Stimulated activated CD8-positive, alpha-beta memory T cell treated with anti-CD3 and anti-CD28 coated beads, Interleukin-4, amount 100 ng/mL, for 1 hour (primary cell): ENCODE measurements at places on chromosomes 5 and 9.

DNA sequence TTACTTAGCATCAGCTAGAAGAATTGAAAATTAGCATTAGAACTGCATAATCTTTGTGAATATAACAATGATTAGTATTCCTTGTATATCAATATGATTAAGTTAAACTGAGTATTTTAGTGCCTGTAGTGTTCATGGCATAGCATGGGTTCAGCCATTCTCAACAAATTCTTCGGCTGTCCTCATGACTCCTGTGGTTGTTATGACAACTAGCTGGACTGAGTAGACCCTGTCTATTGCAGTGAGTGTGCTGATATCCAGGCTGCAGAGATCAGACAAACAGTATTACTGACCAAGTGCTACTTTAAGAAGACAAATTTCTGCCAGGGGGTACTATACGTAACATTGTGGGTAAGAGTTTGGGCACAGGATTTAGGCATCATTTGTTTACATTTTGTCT lies 125.9 kb downstream of the NUDT12 start:
- no peak for DNase-seq

DNA sequence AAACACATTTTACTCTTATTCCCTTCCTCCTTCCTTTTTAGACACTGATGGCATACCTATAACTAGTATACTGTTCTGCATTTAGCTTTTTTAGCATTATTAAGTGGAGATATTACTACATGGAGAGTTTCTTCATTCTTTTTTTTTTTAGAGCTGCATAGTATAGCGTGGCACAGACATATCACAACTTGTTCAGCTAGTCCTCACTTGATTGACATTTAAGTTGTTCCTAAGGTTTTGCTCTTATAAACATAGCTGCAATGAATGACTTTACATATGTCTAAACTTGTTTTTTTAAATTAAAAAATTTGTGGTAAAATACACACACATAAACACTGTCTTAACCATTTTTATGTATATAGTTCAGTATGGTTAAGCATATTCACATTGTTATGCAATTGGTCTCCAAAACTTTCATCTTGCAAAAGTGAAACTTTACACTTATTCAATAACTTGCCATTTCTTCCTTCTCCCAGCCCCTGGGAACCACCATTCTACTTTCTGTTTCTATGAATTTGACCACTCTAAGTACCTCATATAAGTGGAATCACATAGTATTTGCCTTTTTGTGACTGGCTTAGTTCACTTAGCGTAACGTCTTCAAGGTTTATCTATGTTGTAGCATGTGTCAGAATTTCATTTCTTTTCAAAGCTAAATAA lies 48.7 kb downstream of the ANKDD1B start:
- no peak for DNase-seq

DNA sequence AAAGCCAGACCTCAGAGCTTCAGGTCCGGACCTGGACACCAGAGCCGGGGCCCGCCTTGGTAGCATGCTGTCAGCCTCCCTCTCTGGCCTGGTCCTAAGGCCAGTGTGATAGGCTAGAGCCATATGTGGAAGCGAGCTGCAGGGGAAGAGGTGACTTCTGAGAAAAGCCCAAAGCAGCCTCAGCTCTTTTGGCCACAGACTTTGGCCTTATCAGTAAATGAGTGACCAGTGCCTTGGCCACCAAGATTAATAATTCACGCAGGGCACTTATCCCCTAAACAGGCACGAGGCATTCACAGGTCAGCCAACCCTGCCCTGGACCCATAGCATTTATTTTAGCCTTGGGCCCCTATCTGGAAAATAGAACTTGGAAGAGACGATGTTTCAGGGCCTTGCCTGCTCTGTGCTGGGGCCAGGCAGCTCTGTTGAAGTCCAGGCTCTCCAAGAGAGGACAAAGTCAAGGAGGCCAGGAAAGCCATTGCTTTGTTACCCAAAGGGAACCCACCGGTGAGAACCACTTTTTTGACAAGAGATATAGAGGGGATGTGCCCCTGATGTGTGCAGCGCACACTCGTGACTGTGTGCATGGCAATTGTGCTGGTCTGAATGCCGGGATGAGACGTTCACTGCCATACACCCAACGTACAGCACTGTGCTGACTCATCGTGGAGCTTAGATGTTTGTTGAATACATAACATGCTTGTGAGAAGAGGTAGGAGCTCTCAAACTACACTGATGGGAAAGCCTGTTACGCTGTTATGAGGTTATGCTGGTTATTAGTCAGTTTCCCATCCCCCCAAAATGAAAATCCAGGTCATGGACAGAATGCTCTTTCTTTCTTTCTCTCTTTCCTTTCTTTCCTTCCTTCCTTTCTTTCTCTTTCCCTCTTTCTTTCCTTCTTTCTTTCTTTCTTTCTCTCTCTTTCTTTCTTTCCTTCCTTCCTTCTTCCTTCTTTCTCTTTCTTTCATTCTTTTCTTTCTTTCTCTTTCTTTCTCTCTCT lies 5.0 kb upstream of the SLC34A1 start:
- DNase-seq: no peak

DNA sequence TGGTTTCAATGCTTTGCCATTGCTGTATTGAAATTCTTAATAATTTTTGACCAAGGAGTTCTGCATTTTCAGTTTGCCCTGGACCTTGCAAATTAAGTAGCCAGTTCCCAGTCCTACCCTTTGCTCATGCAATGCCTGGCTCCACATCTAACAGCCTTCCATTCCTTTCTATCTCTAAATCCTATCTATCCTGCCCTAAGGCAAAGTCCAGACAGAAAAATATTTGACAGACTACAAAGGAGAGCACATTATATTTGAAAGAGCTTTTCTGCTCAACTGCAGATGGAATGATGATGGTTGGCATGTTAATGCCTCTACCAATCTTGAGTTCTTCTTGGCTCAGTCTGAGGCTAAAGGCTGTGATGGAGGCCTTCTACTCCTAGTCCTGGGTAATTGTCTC lies 15.5 kb downstream of the SLC22A4 start:
- DNase-seq: no peak

- no peak for DNase-seq
Observed at GRCh38 chr5:2193542-2194235, 311.0 kb upstream of the IRX4 start.

DNA sequence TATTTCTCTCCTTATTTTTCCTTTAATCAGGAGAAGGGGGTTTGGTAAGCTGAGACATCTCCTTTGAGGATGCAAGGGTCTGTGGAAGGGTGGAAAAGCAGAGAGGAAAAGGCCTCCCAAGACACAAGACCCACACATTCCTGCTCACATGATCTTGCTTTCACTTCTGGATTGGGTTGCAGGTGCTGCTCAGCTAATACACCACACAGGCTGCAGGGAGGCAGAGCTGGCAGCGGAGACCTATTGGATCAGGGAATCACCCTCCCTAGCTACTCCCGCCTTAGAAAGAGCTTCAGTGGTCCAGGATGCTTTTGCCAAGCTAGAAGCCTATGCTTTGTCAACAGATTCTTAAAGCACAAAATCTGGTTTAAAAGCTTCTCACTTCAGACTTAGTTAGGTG lies 87.6 kb upstream of the IL33 start:
- no peak for DNase-seq

GRCh38 chr5:57346328-57346727 lies 136.3 kb downstream of the ACTBL2 start:
- no peak for DNase-seq

GRCh38 chr5:99600952-99601351 lies 672.1 kb upstream of the CHD1 start:
- no peak for DNase-seq

DNA sequence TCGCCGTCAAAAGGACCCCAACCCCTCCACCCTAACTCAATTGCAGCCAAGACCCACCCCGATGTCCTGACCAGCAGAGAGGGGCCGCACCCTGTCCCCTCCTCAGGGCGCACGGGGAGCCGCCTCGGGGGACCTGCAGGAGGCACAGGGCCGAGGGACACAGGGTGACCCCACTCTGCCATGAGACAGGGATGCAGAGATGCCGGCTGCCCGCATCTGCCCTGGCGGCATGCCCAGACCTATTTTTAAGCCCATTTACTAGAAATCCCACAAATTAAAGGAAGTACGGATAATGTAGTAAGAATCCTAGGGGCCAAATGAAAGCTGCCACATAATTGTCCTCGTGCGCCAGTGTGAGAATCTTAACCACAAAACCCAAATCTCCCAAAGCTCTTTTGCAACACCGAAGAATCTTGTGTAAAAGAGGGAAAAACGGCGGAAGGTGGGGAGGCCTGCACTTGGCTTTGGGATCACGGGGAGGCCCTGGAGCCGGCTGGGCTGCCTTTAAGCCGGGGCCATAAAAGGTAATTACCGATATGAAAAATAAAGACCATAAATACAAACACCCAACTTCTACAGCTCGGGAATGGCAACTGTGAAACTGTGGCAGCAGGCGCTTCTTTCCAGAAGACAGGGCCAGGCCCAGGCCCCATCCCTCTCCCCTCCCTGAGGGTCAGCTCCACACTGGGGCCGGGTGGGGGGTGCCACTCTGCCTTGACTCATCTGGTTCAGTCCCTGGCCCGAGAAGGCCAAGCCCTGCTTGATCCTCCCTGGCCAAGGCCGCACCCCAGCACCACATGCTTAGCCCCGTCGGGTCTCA lies 35.0 kb downstream of the NACC2 start:
- DNase-seq: no peak

DNA sequence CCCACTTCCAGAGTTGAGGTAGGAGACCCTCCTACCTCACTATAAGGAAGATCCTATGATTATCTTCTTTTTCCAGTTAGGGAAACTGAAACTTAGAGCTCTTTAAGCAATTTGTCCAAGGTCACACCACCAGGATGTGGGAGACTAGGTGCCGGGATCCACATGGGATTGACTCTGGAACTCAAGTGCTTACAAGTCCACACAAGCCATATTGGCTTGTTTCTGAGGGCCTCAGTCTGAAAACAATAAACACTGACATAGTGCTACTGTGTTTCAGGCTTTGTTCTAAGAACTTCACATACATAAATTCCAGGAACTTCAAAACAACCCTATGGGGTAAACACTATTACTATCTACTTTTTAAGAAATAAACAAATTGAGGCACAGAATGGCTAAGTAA lies 481.3 kb downstream of the ZSWIM6 start:
- no peak for DNase-seq

GRCh38 chr5:75756981-75757380 lies 39.7 kb upstream of the POC5 start:
- DNase-seq: no peak

- no peak for DNase-seq
Observed at GRCh38 chr5:41406424-41406823, 104.0 kb downstream of the PLCXD3 start.

DNA sequence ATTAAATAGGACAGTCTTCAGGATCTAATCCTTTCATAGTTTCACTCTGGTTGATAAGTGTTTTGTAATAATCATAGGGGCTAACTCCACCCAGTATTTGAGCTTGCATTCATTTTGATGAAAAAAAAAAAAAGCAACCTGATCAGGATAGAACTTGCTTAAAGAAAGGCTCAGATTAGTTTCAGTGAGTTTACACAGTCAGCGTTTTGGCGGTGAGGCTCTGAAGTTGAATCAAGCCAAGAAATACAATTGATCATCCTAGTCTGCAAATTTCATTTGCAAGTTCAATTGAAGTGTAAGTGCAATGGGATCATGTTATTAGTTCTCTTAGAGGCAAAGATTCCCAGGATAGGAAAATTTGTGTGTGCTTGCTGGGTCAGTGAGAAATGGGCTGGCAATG lies 159.7 kb upstream of the ELL2 start:
- DNase-seq: no peak

DNA sequence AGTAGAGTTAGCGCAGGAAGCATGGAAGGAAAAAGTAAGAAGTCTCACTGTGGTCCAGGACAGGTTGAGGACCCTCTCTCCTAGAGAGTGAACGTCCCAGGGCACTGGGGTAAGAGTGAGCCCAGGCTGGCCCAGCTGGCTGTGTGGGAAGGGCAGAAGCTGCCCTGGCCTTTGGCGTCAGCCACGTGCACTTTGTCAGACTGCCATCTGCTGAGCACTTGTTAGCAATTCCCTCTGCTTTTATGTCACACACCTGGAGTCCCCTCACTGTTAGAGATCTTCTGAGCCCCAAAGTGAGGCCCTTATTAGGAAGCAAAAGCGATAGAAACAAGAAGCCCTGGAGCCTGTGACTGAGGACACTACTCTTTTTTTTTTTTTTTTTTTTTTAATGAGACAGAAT lies 79.1 kb downstream of the UGCG start:
- DNase-seq: no peak

DNA sequence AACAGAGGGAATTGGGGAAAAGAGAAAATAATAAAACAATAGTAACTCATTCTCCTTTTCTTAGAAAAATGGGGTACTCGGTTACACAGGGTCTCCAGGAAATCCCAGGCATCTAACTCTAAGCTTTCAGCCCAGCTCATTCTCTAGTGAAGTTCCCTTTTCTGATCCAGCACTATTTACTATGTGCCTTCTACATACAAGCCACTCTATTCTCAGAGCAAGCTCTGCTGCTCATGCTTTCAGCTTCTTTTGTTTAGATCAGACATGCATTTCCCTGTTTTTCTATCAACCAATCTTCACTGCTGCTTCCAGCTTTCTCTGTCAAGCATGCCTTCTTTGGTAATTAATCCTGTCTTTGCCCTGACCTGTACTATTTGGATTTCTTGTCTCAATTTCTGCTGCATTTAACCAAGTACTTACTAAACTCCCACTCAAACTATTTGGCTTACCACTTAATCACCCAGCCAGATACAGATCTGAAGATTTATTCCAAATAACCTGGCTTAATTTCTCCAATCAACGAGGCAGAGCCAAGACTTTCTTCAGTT lies 25.3 kb downstream of the OSMR start:
- DNase-seq: no peak

DNA sequence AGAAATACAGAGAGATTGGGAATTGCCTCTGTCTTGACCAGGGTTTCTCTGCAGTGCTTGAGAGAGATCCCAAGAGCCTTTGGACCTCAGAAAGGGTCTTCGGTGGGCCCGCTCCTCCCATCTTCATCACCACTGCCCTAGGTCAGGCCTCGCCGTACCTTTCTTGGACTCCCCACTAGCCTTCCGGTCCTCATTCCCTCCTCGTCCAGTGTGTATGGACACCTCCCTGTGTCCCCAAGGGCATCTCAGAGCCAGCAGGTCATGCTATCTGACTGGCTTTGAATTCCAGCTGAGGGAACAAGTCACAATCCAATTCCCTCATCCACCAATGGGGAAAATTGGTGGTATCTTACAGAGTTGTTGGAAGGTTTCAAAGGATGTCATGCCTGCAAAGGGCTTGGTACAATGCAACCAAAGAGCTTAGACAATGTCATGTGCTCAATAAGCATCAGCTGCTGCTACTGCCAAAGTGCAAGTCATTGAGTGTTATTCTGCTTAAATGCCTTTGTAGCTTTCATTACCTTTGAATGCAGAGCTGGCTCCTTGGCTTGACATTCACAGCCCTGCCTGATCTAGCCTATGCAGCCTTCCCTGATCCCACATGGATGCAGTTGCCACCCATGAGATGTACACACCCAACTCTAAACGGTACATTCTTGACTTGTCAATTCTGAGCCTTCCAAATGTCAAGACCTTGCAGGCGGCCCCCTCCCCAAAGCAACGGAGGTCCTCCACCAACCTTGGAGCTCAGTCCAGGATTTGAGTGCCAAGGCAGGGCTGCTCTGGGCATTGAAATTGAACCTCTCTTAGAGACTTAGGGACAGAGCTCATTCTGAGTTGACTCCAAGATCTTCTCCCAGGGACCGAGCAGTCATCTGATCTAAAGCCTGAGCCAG lies 58.0 kb downstream of the HRH2 start:
- no peak for DNase-seq

GRCh38 chr9:92292338-92293074 lies 991 bp downstream of the IARS1 start:
- no peak for DNase-seq

GRCh38 chr5:149205625-149206523 lies 64.6 kb downstream of the ABLIM3 start:
- no peak for DNase-seq
